Activated T-cell treated with anti-CD3 and anti-CD28 coated beads, Interleukin-2, amount 50 U/mL, for 4 hours (primary cell): ENCODE measurements at places on chromosomes 4 and X.

DNA sequence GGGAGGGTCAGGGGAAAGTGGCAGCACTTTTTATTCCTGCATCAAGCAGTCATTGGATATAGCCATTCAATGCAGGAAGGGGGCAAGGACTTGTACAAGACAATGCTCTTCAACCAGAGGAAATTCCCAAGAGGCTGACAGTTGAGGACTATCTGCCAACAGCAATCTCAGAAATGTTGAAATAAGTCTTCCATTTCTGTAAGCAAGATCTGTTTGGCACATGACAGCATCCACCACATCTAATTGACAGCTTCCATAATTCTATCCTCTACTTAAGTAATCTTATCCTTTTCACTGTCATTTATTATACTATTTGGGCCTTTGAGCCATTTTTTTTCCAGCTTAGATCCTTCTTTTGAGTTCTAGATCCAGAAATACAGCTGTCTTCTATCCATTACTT lies 110.7 kb downstream of the CFAP299 start:
- no peak for DNase-seq

GRCh38 chr4:136651932-136652331 lies 880.4 kb downstream of the PCDH18 start:
- DNase-seq, result no peak

- no peak for DNase-seq
These were observed 5.1 kb upstream of the LIMCH1 start for GRCh38 chr4:41532882-41533281.

- DNase-seq, result no peak
These were observed 17.7 kb downstream of the OTUD5 start for GRCh38 chrX:48939524-48940228.

DNA sequence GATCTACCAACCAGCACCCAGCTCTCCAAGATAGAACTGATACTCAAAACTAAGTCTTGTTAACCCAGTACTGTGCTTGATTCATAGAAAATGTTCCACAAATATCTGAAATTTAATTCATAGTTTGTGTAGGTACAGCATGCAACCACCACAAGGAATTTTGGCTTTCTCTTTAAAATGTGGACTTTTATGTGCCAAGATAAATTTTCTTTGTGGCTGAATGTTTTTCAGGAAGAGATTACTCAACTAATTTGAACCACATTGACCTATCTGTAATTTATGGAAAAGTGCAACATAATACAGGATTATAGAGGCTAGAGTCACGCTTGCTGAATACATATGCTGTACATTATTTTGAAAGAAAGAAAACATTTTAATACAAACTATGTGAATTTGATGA lies 730.8 kb downstream of the IL1RAPL1 start:
- DNase-seq, result no peak

- DNase-seq, result no peak
These were observed 198.7 kb downstream of the QDPR start for GRCh38 chr4:17313194-17313593.

- DNase-seq, result no peak
These were observed 66.4 kb upstream of the IL2 start for GRCh38 chr4:122522944-122523343.

- DNase-seq, result no peak
These were observed 110.4 kb upstream of the ATXN3L start for GRCh38 chrX:13430136-13430827.

DNA sequence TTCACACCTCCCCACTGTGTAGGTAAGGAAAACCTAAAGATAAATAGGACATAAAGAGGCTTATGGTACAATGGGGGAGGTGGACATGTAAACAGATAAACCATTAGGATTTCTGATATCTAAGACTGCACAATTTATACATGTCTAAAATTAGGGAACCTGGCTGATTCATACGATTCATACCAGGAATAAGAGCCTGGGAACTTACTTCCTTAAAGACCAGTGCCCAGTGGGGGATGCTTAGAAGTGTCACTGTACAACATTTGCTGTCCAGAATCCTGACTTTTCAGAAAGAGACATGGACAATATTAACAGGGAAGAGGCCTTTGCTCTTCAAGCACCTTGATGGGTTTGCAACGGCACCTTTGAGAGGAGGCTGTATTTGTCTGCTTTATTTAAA lies 116.8 kb upstream of the KIT start:
- DNase-seq, result no peak

- DNase-seq, result no peak
These were observed 17.8 kb downstream of the EGF start for GRCh38 chr4:109930464-109930863.

- DNase-seq, result no peak
These were observed 30.3 kb downstream of the TLR10 start for GRCh38 chr4:38752372-38752940.

DNA sequence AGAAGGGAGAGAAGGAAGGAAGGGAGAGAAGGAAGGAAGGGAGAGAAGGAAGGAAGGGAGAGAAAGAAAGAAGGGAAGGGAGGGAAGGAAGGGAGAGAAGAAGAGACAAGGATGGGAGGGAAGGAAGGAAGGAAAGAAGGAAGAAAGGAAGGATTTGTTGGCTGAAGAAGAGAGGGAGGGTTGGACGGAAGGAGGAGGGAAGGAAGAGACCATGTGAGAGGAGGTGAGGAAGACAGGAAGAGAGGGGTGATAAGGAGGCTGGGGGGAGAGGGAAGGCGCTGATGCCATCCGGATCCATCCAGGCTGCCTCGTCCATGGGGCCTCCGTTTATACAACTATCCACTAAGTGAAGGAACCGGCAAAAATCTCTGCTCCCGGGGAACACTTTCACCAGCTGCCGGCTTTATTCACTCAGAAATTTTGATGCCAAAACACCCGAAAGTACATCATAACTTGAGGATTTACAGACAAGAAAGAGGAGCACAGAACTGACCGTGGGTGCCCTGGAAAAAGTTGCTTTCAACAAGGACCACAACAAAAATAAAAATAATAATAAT lies 14.9 kb downstream of the DHRSX start:
- no peak for DNase-seq

GRCh38 chr4:17094159-17094875 lies 195.9 kb upstream of the LDB2 start:
- DNase-seq, result no peak

DNA sequence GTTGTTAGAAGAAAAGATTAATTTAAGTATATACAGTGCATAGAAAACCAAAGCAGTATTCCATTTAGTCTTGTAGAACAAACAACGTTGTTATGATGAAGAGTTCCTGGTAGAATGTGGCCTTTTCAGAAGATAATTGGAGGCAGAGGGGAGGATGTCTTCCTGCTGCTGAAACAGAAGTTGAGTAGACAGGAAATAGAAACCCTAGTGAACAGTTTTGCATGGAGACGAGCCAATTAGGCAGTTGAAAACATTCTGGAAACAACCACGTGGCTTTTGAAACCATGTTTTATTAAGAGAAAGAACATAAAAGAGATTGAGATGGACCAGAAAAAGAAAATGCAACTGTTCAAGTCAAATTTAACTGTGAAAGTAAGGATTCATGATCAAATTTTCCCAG lies 325.2 kb downstream of the CAMK2D start:
- no peak for DNase-seq

GRCh38 chr4:42281324-42282020 lies 115.8 kb upstream of the SHISA3 start:
- no peak for DNase-seq

GRCh38 chrX:68659385-68659784 lies 11.9 kb downstream of the STARD8 start:
- no peak for DNase-seq

GRCh38 chr4:101198682-101199339 lies 148.5 kb downstream of the PPP3CA start:
- no peak for DNase-seq

DNA sequence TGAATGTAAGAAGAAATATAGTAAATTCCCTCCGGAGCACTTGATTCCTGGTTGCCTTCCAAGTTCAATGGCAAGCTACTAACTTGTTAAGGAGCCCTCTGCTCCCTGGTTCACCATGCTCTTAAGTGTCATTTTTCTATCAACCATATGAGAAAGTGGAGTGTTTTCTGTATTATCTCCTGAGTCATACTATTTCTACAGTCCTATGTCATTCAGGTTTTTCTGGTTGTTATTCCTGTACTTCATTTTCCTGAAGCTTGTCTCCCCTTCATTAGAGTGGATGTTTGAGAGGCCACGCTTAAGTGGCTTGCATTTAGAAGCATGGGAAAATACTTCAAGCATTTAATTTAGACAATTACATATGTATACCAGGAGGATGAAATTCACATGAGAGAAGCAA lies 14.7 kb upstream of the EPGN start:
- no peak for DNase-seq

- no peak for DNase-seq
These were observed 722.4 kb upstream of the TENM3 start for GRCh38 chr4:181520790-181521189.

- DNase-seq, result no peak
These were observed 73.9 kb downstream of the QRFPR start for GRCh38 chr4:121306931-121307330.

GRCh38 chr4:845233-845835 lies 19.4 kb upstream of the CPLX1 start:
- no peak for DNase-seq

DNA sequence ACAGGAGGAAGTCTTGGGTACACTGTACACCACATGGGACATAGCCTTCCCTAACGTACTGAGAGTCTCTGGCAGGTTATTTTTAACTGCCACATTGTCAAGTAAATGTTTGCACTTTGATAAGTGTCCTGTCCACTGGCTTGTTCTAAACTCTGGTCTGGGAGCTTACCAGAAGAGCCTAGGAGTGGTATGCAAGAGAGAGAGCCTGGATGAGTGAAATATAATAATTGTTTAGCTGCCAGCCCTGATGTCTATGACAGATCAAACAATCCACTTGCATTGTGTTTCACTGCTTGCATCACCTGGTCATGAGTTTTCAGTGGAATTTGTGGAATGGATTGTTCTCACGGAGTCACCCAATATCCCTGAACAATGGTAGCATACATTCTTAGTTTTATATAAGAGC lies 91.6 kb downstream of the SHROOM3 start:
- DNase-seq, result no peak

GRCh38 chr4:6535706-6536105 lies 39.3 kb upstream of the MAN2B2 start:
- no peak for DNase-seq

DNA sequence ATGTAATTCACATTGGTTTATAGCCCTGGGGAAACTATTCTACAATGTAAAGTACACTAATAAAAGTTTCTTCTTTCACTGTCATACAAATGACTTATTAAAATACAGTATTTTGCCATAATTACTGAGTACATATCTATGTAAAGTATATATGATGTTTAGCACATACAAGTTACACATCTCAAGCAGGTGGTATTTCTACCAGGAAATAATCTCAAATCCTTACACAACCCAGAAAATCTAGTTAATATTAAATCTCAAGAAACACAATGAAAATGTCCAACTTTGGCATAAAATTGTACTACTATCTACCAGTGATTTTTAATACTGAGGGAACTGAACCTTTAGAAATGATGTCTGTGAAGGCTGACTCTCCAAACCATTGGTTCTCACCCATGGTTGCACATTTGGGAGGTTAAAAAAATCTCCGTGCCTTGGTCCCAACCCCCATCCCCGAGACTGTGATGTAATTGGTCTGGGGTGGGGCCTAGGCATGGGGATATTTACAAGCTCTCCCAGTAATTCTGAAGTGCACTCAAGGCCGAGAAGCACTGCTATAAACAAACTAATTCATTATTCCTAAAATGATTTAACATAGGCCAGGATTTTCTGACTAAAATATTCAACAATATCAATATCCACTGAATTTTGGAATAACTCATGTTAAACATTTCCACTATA lies 27.6 kb downstream of the MAP3K15 start:
- no peak for DNase-seq

DNA sequence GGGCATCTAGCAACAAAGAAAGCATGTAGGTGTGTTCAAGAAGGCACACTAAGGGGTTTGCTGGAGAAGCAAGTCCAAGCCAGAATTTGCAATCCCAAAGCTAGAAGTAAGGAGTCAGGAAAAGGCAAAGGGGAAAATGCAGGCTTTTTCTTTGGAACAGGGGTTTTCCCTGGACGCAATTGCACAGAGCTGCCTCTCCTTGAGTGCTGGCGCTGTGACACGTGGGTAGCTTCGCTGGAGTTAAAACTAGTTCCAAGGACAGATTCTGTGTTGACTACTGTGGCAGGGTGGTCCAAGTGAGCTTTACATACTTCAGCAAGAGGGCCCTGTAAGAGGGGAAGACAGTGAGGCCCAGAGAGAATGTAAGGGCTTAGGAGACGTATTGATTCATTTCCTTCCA lies 277.1 kb downstream of the ADGRA3 start:
- DNase-seq, result no peak

DNA sequence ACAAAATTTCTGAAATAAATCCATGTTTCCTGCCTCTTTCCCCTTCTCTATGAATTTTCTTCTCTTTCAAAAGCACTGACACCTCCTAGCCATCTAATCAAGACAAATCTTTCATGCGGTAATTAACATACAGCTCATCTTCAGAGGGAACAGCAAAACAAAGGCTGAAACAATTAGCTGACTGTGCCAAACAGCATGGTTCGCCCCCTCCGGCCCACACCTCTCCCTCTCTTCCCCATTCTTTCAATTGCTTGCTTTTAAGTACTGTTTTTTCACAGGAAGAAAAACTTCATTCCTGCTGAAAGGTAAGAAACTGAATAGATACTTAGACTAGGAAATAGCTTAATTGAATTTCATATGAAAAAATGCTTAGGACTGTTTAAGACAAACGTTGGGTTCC lies 291.1 kb upstream of the NOCT start:
- no peak for DNase-seq
